ENCODE measurements at places on chromosomes 16 and 17.

DNA sequence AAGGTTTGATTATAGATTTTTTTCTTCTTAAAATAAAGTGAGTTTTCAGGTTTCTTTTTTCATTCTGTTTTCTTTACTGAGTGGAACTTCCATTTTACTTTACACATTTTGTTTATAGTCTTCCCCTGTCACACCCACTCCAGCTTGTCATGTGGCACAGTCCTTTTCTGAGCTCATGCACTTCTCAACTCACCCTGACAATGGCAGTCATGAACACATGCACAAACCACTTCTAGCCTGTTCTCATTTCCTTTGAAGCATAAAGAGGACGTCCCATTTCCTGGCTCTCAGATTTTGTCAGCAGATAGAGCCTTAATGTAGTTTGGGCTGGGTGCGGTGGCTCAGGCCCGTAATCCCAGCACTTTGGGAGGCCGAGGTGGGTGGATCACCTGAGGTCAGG, 168.0 kb downstream of the AHSP start:
- no peak overlapping the region for H3K4me3 ChIP-seq
- no peak overlapping the region for H3K27ac ChIP-seq
- no peaks in the 10 kb centered on the region for H3K27me3 ChIP-seq
- no peaks in the 10 kb centered on the region for H3K36me3 ChIP-seq
- peak; percentile 50 for DNase-seq
- H3K4me1 ChIP-seq, result peaks cover 31% of the 10 kb centered on the region

DNA sequence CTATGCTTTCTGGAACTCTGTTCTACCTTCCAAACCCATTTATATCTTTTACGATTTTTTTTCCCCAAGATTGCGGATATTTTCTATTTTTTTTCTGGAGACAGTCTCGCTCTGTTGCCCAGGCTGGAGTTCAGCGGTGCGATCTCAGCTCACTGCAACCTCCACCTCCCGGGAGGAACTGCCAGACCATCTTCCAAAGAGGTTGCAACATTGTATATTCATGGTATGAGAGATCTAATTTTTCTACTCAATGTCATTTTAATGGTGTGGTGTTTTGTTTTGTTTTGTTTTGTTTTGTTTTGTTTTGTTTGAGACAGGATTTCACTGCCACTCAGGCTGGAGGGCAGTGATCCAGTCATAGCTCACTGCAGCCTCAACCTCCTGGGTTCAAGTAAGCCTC, 8.5 kb upstream of the BMERB1 start:
- H3K27ac ChIP-seq, result no peak overlapping the region
- no peak overlapping the region for H3K4me3 ChIP-seq
- H3K36me3 ChIP-seq, result no peaks in the 10 kb centered on the region
- H3K27me3 ChIP-seq, result no peaks in the 10 kb centered on the region
- no peaks in the 10 kb centered on the region for H3K4me1 ChIP-seq
- no peak for DNase-seq

- no peak overlapping the region for H3K4me3 ChIP-seq
- DNase-seq, result peak; percentile 47
Observed at GRCh38 chr17:75238684-75239191, 22.7 kb downstream of the GGA3 start.

- H3K36me3 ChIP-seq, result no peaks in the 10 kb centered on the region
- no peak overlapping the region for H3K4me3 ChIP-seq
- no peak overlapping the region for H3K27ac ChIP-seq
- H3K4me1 ChIP-seq, result no peaks in the 10 kb centered on the region
Observed at GRCh38 chr16:79723583-79724168, 123.1 kb upstream of the MAF start.

GRCh38 chr17:29451121-29451742, 61.1 kb downstream of the TAOK1 start:
- no peaks in the 10 kb centered on the region for H3K27me3 ChIP-seq
- peaks cover 31% of the 10 kb centered on the region for H3K36me3 ChIP-seq
- peaks cover 12% of the 10 kb centered on the region for H3K4me1 ChIP-seq

DNA sequence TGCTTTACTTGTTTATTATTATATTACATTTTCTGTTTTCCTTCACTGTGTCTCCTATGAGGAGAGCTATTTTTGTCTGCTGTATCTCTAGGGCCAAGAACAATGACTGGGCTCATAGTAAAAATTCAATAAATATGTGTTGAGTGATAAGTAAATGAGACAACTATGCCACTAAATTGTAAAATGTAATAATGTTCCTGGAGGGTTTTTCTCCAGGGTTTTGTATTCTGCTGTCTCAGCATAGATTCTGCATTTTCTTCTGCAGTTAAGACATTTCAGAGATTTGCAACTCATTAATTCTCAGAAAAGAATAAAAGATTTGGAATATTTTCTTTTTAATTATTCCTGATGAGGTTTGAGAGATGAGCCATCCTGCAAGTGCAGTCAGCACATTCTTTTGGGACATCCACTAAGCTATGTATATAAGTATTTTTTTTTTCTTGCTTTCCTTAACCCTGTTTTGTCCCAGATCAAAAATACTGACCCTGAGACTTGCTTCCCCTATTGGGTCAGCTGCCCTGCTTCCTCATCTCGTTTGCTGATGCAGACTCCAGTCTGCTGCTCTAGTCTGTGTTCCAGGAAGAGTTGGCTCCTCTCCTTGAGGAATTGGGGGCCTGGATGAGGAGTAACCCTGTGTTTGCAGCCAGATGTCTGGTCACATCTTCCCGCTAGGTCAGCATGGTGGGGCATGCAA, 122.9 kb downstream of the ABCA8 start:
- H3K27me3 ChIP-seq, result no peaks in the 10 kb centered on the region
- H3K27ac ChIP-seq, result no peak overlapping the region
- DNase-seq, result no peak
- no peaks in the 10 kb centered on the region for H3K36me3 ChIP-seq
- no peaks in the 10 kb centered on the region for H3K4me1 ChIP-seq
- no peak overlapping the region for H3K4me3 ChIP-seq

DNA sequence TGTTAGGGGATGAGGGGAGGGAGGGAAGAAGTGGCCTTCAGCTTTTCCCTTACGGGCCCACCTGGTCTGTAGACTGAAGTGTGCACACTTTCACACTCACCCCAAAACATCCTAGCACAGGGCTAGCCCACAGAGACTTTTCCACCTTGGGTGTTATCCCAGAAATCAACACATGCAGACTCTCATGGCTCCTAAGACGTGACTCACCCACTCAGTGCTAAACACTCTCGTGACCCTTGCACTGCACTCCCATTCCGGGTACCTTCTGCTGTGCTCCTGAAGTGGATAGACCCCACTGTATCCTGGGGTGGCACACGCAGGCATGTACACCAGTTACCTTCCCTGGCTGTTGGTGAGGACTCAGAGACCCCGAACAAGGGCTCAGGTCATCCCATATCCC, 23.0 kb upstream of the ABCC3 start:
- H3K36me3 ChIP-seq, result no peaks in the 10 kb centered on the region
- no peak overlapping the region for H3K27ac ChIP-seq
- no peaks in the 10 kb centered on the region for H3K4me1 ChIP-seq
- no peak overlapping the region for H3K4me3 ChIP-seq

DNA sequence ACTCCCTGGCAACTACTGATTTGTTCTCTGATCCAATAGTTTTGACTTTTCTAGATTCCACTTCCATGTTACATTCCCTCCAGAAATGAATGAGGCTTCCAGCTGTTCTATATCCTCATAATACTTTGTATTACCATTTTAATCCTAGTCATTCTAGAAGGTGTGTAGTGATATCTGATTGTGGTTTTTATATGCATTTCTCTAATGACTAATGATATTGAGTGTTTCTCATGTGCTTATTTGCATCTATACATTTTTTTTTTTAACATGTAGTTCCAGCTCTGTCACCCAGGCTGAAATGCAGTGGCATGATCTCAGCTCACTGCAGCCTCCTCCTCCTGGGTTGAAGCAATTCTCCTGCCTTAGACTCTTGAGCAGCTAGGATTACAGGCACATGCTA, 7.3 kb downstream of the ADGRG5 start:
- H3K4me1 ChIP-seq, result peaks cover 9% of the 10 kb centered on the region
- no peaks in the 10 kb centered on the region for H3K36me3 ChIP-seq
- no peak for DNase-seq
- no peak overlapping the region for H3K27ac ChIP-seq
- H3K27me3 ChIP-seq, result no peaks in the 10 kb centered on the region

DNA sequence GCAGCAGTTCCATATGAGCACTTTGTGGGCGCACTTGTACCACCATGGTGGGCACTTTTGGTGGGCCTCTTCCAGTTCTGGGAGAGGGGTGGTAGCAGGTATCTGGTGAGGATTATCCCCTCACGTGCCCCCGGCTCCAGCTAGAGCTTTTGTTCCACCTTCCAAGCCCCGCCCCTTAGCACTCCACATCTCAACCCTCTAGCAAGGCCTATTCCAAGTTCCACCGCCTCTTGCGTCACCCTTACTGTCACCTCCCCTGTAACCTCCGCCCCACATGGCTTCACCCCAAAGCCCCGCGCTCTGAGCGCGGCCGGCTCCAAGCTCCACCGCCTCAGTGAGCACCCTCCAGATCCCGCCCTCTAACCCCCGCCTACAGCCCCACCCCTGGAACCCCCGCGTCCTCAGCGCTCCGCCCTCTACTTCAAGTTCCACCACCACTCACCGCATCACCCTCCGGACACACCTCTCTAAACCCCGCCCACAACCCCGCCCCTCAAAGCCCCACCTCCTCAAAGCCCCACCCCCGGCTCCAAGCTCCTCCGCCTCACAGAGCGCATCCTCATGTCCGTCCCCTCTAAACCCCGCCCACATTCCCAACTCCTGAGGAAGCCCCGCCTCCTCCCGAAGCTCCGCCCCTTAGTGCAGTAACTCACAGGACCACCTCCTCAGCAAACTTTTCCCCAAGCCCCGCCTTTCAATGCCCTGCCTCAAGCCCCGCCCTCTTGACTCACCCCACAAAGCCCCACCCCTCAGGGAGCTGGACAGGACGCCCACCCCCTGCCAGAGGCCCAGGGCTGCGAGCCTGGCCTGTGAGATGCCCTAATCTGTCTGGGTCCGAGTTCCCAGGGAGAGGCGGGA, 11.1 kb downstream of the SCN4A start:
- no peaks in the 10 kb centered on the region for H3K36me3 ChIP-seq
- H3K27me3 ChIP-seq, result no peaks in the 10 kb centered on the region
- H3K27ac ChIP-seq, result no peak overlapping the region

DNA sequence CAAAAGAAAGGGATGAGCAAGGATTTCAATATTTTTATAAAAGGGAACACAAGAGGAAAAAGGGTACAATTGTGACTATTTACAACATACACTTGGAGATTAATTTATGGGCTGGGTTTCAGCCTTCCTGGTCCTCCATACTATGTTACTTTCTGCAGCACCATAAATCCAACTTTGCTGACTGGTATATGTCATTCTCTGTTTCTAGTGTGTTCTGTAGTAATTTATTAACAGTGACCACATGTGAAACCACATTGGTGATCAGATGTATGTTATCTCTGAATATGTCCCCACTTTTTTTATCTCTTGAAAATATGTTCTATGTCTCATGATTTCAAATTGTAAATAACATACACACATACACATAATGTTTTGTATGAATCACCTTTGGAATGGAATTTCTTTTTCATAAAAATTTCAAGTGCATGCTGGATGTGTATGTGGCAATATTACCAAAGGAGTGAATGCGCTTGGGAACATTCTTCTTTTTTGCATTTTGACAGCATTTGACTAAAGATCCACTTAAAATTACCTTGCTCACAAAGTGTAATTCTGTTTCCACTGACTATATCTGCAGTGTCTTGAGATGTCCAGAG, 2.9 kb upstream of the LYRM9 start:
- no peak overlapping the region for H3K27ac ChIP-seq
- DNase-seq, result no peak
- peaks cover 13% of the 10 kb centered on the region for H3K27me3 ChIP-seq
- H3K4me1 ChIP-seq, result peaks cover 16% of the 10 kb centered on the region
- no peak overlapping the region for H3K4me3 ChIP-seq
- no peaks in the 10 kb centered on the region for H3K36me3 ChIP-seq

- peak overlapping the region; percentile 57 for H3K4me3 ChIP-seq
- peak; percentile 85 for DNase-seq
- H3K27me3 ChIP-seq, result no peaks in the 10 kb centered on the region
- H3K27ac ChIP-seq, result no peak overlapping the region
Observed at GRCh38 chr16:81745704-81746558, 33.2 kb upstream of the PLCG2 start.

DNA sequence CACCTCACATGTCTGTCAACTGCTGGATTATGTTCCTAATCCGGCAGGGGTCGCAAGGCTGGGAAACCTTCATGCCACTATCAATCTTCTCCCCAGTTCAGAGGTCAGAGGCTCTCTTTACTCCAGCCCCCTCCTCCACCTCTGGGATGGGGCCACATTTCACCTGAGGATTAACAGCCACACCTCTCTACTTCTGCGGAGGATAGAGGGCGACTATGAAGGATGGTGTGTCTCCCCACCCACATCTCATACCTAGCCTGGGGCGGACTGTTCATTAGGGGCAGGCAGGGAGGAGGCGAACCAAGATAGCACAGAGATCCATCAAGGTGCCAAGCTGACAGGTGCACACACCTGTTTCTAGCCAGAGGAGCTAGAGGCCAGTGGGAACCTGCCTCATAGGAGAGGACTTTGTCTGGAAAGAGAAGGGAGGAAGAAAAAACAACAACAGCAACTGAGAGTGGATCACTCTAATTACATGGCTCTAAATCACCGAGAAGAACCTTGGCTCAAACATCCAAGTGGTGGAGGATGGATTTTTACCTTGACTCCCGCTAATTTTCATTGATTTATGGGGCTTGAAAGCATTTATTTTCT, 41.9 kb upstream of the SKAP1 start:
- H3K27ac ChIP-seq, result no peak overlapping the region
- no peak overlapping the region for H3K4me3 ChIP-seq
- no peak for DNase-seq

GRCh38 chr16:13245713-13246377, 344.4 kb downstream of the SHISA9 start:
- no peaks in the 10 kb centered on the region for H3K4me1 ChIP-seq
- DNase-seq, result no peak
- H3K27me3 ChIP-seq, result no peaks in the 10 kb centered on the region
- no peaks in the 10 kb centered on the region for H3K36me3 ChIP-seq

GRCh38 chr17:67980456-67980855, 15.8 kb downstream of the C17orf58 start:
- H3K27me3 ChIP-seq, result no peaks in the 10 kb centered on the region
- DNase-seq, result no peak

- H3K4me1 ChIP-seq, result peaks cover 11% of the 10 kb centered on the region
- DNase-seq, result no peak
- H3K4me3 ChIP-seq, result no peak overlapping the region
- no peaks in the 10 kb centered on the region for H3K27me3 ChIP-seq
- no peak overlapping the region for H3K27ac ChIP-seq
Observed at GRCh38 chr17:49521088-49521450, 26.0 kb downstream of the NGFR start.

DNA sequence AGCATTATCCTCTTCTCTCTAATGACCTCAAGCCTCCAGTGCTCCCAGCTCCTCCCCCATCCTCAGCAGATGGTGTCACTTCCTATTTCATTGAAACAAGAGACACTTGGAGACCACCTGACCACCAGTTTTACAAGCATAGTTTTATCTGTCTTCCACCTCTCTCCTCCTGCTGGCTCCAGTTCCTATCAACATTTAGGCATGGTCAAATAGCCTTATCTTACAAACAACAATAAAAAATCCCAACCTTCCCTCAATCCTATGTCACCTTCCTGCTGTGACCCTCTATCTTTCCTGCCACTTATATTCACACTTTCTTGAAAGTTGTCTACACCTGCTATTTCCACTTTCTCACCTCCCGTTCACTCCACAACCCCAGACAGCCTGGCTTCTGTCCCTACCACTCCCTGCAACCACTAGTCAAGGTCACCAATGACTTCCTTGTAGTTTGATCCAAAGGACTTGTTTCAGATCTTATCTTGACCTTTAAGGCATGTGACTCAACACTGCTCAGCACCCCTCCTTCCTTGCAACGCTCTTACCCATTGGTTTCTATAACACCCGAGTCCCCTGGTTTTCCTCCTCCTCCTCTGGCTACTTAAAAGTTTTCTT, 4.3 kb upstream of the NTN1 start:
- H3K27ac ChIP-seq, result no peak overlapping the region
- DNase-seq, result no peak
- no peaks in the 10 kb centered on the region for H3K36me3 ChIP-seq
- H3K4me3 ChIP-seq, result no peak overlapping the region
- peaks cover 40% of the 10 kb centered on the region for H3K27me3 ChIP-seq
- H3K4me1 ChIP-seq, result peaks cover 10% of the 10 kb centered on the region

Data from CD4-positive, alpha-beta T cell (primary cell).